ENCODE measurements at places on chromosomes 7 and 10.

- no peak for DNase-seq
These were observed 2.0 kb downstream of the SRGN start for GRCh38 chr10:69089638-69090599.

DNA sequence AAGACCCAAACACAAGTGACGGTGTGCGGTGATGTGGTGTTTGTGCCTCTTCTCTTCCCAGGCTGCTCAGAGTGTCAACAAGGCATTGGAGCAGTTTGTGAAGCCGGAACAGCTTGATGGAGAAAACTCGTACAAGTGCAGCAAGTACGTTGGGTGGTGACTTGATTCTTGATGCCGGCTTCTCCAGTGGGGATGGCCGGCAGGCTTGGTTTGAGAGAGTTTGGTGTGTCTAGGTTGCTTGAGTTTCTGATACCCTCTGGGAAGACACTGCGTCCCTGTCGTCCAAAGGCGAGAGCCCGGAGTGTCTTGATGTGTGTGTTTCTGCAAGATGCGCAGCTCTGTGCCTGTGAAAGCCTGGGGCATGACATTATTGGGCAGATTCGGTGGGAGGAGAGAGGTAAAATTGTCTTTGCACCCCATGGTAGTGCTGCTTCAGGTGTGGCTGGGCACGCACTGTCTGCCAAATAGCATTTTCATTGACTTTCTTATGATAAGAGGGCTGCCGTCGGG, 111.8 kb downstream of the ANKRD61 start:
- no peak for DNase-seq

GRCh38 chr10:111114758-111115500, 38.1 kb downstream of the ADRA2A start:
- DNase-seq: no peak

GRCh38 chr10:112366992-112367391, 6.9 kb upstream of the ACSL5 start:
- no peak for DNase-seq

DNA sequence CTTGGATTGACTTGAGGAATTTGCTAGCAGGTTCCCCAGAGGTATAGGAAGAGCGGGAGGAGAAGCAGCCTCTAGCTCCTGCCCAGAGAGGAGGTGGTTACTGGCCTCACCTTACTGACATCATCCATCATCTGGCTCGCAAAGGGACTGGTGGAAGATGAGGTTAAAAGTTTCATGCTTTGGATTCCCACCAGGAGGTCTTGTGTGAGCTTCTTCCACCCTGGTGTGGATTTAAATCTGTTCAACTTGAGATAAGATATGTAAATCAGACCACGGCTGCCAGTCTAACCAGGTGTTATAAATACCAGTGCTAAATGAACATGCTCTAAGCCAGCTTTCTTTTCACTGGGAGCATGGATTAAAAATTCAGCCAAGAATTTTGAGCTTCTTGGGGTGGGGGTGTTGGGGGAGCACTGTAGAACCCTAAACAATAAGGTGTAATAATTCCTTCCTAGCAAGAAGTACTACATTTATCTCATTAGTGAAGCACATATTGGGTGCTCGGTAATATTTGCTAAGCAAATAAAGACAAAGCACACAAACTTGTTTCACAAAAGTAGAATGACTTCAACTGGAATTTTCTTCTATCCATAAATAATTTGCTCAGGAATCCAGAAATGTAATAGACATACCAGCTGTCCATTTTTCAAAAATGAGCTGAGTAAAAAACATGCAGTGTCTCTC, 7.8 kb downstream of the PROSER2 start:
- no peak for DNase-seq

DNA sequence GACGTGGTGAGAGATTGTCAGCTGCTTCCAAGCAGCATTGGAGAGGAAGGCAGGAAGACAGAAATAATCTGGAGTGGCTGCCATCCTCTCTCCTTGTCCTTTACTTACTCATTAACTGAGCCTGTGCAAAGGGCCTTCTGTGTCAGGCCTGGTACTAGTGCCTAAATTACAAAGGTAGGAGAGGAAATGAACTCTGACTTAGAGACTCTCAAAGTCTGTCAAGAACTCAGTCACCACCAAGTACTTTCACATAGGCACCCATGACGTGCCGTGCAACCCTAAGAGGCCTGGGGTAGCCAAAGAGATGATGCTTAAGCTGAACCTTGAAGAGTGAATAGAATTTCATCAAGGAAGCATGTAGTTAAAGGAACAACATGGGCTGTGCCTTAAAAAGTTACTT, 866.9 kb downstream of the LRMDA start:
- DNase-seq: no peak

GRCh38 chr7:149598721-149599308, 101.2 kb upstream of the ZNF746 start:
- DNase-seq: peak; percentile 46

GRCh38 chr7:23003505-23004246, 10.3 kb downstream of the HYCC1 start:
- no peak for DNase-seq

DNA sequence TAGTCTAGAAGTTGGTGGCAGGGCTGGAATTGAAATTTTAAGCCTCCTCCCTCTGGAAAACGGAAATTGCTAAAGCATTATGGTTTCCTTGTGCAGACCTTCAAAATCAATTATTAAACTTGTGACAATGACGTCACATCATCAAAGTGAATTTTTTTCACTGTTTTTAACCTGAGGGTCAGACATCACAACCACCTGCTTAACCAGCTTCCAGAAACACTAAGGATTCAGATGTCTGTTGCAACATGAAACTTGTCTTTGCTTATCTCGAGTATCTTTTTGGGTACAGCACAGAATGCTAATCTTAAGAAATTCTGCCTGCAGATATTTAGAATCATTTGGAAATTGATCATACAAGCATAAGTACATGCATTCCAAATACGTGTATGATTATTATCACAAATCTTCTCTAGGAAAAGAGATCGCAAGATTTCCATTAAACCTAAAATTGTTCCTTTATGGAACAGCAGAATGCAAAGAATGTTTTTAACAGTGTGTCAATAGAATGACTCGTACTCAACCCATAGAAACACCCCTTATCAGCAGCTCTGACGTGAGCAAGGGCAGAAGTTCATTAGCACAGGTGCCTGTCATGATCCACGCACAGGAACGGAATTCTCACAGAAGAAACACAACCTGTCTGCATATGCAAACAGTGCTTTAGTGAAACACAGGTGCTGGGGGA, 4.1 kb upstream of the GTPBP4 start:
- DNase-seq: no peak

GRCh38 chr10:78866731-78867554, 201.8 kb upstream of the ZMIZ1 start:
- no peak for DNase-seq

GRCh38 chr7:30848121-30848855, 63.4 kb upstream of the AQP1 start:
- DNase-seq: peak; percentile 45

DNA sequence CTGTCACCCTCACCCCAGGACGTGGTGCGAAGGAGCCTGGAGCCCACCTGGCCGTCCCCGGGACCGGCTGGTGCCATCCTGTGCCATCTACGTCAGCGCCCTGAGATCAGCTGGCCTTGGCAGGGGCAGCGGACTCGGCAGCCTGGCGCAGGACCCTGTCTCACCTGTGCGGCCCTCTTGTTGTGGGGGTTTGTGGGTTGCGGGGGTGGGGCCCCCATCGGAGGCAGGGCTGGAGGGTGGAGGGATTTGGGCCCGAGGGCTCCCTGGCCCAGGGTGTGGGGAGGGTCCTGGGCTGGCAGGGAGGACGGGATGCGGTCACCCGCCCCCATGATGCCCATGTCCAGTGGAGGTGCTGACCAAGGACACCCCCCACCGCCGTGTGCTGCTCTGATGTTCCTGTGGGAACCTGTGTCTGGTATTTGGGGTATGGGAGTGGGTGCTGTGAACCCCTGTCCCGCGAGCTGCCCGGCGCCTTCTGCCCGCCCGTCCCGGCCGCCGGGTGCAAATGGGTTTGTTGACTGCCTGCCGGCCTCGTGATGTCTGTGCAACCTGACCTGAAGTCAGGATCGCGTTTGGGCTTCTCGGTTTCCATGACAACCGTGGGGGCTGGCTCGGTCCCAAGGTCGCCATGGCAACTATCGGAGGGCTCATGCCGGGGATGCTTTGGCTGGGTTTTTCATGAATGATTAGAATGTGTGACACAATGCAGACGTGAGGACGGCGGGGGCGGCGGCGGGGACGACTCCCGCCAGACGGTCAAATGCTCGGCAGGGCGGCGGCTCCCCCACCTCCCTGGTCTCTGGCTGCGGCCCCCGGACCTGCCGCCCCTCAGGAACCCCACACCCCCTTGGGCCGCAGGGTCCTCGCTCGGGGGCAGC, 7.3 kb downstream of the MAFK start:
- DNase-seq: peak; percentile 72

- no peak for DNase-seq
These were observed 492.2 kb downstream of the CCSER2 start for GRCh38 chr10:84820596-84820995.

DNA sequence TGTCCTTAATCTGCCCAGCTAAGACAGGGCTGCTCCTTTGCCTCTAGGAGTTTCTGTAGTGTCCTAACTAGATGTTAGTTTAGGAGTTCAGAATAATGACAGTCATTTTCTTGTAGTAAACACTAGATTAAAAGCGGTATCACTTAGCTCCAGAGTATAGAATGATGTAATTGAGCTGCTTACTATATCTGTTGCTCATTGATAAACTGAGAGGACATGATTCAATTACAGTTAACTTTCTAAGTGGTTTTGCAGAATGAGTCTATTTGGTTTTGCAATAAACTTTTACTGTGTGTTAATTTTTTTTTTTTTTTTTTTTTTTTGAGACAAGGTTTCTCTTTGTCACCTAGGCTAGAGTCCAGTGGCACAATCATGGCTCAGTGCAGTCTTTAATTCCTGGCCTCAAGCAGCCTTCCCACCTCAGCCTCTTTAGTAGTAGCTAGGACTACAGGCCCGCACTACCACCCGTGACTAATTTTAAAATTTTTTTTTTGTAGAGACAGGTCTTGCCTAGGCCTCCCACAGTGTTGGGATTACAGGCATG, 1.8 kb downstream of the STMP1 start:
- no peak for DNase-seq

- DNase-seq: no peak
These were observed 56.7 kb downstream of the GPAM start for GRCh38 chr10:112126901-112127300.

GRCh38 chr10:50360077-50360850, 108.9 kb upstream of the ASAH2 start:
- no peak for DNase-seq

Measured in kidney capillary endothelial cell (primary cell).